ENCODE measurements at places on chromosomes 12 and 14.
A peak's percentile ranks its signal among the peaks of the same experiment; 100 is the strongest.

GRCh38 chr14:64910847-64911495, 3.3 kb upstream of the CHURC1 start:
- DNase-seq = peak; percentile 70

DNA sequence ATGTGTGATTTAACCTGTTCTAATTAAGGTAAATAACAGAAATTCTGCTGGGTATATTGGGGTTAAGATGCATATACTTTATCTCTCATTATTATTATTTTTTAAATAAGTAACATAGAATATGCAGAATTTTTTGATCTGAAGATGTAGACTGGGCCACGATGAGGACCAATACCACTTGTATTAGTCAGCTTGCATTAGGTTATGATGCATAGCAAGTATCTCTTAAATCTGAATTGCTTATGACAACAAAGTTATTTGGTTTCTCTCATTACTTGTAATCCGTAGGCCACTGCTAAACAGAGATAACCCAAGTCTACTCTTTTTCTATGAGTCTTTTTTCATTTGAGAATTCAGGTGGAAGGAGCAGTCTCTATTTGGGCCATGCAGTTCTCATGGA, 145.5 kb upstream of the NOVA1 start:
- no peak for DNase-seq

DNA sequence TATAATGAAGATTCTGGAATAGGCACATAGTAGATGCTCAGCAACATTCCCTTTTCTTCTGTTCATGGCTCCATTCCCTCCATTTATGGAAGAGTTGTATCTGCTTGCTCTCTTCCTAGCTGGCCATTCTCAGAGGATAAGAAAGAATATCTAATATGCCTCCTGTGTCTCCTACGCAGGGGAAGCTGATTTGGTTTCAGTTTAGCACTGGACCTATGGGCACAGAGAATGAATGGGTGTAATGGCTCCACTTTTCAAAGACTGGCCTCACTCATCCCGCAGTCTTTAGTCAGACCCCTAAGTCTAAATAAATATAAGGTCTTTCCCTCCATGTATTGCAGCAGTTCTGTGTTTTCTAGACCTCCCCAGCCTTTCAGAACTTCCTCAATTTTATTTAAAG, 2.0 kb downstream of the PKP2 start:
- DNase-seq = no peak

DNA sequence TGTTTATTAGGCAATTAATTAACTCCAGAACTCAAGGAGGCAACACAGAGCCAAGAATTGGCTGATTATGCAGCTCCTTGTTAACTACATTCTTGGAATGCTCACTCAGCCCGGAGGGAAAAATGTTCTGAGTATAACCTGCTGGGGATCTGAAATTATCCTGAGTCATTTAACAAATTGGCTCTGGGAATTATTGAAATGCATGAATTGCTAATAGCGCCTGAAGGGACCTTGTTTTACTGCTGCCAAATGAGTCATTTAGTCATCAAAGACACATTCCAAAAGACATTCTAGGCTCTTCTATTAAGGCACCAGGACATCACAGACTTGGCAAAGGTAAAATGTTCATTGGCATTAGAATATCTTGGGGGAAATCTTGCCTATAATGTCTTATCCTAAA, 13.0 kb downstream of the TMEM52B start:
- DNase-seq = peak; percentile 27

DNA sequence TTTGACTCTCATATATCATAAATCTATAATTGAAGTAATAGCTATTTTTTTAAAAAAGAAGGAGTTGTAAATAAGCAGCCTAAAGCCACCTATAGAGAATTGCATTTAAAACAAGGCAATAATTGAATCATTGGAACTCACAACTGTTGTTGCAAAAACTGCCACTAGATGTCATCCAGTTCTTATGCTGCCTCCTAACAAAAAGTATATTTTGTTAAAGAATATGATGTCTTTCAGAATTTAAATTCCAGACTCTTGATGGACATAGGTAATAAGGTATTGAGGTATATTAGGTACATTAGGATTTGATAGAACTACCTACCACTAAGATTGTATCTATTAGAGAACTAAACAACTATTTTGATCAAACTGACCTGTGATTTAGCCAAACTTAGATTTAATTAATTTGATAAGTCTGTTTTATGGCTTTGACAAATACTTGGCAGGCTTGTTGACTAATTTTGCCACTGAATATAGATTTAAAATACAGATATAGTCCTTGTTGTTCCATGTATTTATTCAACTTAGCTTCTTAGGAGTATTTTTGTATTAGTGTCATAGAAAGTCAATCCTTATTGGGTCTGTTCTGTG, 401.4 kb downstream of the RPL10L start:
- peak; percentile 58 for DNase-seq

DNA sequence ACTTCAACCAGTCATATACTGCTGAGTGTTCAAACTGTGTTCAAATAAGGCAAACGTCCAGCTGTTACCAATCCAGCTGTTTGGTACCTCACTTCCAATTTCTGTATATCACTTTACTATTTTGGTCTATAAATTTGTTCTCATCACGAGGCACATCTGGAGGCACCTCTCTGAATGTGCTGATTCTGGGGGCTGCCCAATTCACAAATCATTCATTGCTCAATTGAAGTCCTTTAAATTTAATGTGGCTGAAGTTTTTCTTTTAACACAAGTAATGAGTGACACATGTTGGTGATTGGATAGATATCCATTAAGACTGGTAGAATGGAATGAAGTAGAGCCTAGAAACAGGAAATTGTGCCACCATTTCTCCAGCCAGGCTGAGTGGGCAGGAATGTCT, 617.0 kb upstream of the TMEM132C start:
- DNase-seq = no peak

GRCh38 chr12:10701131-10701681, 21.9 kb downstream of the YBX3 start:
- DNase-seq = no peak

- no peak for DNase-seq
Observed at GRCh38 chr12:89960011-89960507, 251.4 kb upstream of the ATP2B1 start.

- DNase-seq = no peak
Observed at GRCh38 chr14:99063620-99064225, 208.3 kb downstream of the BCL11B start.

DNA sequence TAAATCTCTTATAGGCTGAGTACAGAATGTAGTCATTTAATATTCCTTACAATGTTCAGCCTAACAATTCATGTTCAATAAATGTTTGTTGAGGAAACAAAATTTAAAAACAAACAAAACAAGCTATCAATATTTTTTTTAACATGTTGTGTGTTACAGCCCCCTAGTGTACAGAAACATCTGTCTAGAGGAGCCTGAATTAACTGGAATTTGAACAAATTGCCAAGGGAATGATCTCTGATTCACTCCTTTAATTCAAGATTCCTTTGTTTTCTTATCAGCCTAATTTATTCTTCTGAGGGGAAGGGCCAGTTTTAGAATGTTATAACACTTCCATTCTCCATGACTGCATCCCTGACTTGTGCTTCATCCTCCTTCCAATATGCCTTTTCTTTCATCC, 127.2 kb downstream of the CMAS start:
- DNase-seq = no peak

GRCh38 chr12:68406134-68406576, 74.0 kb upstream of the MDM1 start:
- peak; percentile 52 for DNase-seq

GRCh38 chr12:15679151-15679550, 110.0 kb downstream of the EPS8 start:
- DNase-seq = no peak

DNA sequence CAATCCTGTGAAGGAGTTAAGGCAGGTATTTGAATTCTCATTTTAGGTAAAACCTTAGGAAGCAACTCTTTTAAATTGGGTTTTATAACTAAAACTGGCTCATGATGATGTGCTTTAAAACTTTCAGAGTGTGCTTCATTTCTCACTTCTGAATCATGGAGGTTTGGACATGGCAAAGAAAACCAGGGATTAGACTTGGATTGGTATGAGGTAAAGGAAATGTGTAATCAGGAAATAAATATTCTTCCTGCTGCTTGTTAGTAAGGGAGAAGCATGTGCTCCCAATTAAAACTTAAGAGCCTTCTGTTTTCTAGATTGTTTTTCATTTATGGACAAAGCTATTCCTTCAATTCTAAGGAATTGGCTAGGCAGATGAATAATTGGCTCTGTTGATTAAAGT, 57.4 kb downstream of the FBXO33 start:
- DNase-seq = no peak

- no peak for DNase-seq
Observed at GRCh38 chr14:104292084-104292970, 153.9 kb downstream of the KIF26A start.

DNA sequence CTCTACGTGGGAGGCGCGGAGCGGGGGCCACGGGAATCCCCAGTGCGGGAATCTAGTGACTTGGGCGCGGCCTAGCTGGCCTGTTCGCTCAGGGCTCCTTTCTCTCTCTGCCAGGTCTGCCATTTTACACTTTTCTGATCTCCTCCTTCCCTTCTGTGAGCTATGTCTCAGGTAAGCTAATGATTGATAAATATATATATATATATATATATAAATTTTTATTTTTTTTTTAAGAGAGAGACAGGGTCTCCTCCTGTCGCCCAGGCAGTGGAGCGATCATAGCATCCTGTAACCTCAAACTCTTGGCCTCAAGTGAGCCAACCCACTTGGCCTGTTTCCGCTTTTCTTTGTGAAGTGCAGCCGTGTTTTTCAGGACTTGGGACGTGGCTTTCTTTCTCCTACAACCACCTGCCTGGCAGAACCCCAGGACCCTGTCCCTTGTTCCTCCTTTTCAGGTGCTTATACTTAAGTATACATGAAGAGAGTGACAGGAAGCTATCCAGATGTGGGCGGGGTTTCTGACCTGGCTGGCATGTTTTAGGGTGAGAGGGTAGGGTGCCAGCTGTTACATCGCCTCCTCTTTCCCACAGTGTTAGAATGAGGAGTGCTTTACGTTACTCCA, 547 bp downstream of the ZNF140 start:
- peak; percentile 50 for DNase-seq

GRCh38 chr12:77553976-77554619, 276.6 kb upstream of the NAV3 start:
- DNase-seq = no peak

GRCh38 chr14:68349900-68350629, 442.8 kb downstream of the ZFP36L1 start:
- no peak for DNase-seq

DNA sequence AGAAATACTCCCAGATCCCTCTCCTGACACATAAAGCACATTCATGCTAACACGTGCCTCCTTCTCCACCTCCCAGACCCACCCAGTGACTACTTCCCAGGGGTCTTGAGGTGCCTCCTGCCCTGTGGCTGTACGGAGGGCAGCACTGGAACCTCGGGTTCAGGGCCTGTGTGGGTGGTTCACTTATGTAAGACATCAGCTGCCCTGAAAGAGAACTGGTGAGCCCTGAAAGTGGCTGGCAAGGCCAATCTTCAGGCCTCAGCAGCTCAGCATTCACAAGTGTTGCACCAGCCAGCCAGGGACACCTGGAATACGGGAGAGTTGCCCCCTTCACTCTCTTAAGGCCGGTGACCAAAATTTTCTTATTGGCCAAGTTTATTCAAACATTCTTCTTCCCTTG, 38.9 kb upstream of the NTF3 start:
- DNase-seq = no peak

DNA sequence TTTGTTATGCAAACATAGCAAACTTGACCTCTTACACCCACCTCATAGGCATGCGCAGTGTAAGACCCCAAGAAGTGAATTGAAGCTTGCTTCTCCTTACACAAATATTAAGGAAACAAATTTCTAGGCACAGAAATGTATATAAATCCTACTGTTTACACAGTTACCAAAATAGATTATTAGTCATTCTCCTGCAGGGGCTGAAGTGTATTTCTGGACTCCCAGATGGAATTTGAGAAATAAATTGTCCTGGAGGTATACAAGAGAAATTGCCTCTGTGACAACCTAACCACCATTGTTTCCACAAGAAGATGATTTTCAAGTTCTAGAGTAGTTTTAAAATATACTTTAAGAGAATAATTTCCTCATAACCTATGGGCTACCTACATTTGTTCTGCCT, 656.0 kb upstream of the MDGA2 start:
- DNase-seq = no peak

DNA sequence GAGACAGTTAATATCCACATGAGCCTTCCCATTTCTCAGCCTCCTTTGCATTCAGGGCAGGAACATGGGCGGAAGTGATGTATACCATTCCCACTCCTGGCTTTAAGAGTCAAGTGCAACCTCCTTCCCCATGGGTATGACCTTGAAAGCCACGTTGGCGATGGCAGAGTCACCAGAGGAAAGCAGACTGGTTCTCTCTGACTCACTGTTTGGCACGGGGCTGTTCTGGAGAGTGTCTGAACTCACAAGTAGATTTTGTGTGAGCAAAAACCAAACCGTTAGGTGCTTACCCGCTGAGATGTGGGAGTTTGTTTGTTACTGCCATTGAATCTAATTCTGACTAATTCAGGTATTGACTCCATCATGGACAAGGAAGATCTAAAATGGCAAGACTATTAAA, 36.7 kb upstream of the PZP start:
- no peak for DNase-seq

GRCh38 chr12:3617565-3617964, 126.6 kb downstream of the PRMT8 start:
- DNase-seq = no peak

- no peak for DNase-seq
Observed at GRCh38 chr14:104925855-104926609, 1.4 kb downstream of the PLD4 start.

- no peak for DNase-seq
Observed at GRCh38 chr12:39173726-39174125, 268.3 kb upstream of the CPNE8 start.

- DNase-seq = no peak
Observed at GRCh38 chr14:92647797-92648279, 100.6 kb downstream of the LGMN start.

DNA sequence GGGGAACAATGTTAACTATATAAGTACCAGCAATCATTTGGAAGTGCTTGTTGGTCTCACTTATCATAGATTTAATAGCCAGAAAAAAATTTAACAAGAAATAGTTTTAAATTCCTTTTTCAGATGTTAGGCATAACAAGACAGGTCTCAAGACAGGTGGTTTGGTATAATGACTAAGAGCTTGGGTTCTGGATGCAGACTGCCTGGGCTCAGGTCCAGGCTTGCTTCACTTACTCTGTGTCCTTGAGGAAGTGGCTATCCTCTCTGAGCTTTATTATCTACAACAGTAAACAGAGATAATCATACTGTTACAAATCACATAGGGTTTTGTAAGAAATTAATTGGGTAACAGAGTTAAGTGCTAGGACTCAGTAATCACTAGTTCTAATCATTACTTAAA, 338.0 kb upstream of the FLRT2 start:
- DNase-seq = no peak

DNA sequence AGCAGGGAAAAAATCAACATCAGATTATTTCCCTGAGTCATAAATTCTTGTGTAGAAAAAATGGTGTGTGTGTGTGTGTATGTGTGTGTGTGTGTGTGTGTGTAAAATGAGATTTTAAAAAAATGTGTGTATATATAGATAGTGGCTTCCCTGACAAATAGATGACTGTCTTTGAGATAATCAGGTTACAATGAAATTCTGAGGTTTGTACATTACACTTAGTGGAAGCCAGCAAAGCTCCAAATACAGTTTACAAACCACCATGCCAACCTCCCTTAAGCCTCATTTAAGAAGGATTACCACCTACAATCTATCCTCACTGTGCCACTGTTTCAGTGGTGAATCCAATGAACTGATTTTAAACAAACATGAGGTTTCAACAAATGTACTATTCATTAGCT, 93.8 kb downstream of the MED13L start:
- DNase-seq = no peak

GRCh38 chr14:105894125-105894977, 368.0 kb downstream of the TMEM121 start:
- no peak for DNase-seq

GRCh38 chr12:111398530-111398929, 7.2 kb upstream of the SH2B3 start:
- no peak for DNase-seq

All from GM23338 (cell line).